ENCODE measurements at places on chromosomes 13 and 19.

- no peak for DNase-seq
Observed at GRCh38 chr13:62356977-62357376, 941.3 kb upstream of the PCDH20 start.

- DNase-seq = no peak
Observed at GRCh38 chr19:15108145-15108844, 1.1 kb downstream of the SYDE1 start.

GRCh38 chr19:56692206-56692895, 20.8 kb upstream of the ZNF835 start:
- no peak for DNase-seq

DNA sequence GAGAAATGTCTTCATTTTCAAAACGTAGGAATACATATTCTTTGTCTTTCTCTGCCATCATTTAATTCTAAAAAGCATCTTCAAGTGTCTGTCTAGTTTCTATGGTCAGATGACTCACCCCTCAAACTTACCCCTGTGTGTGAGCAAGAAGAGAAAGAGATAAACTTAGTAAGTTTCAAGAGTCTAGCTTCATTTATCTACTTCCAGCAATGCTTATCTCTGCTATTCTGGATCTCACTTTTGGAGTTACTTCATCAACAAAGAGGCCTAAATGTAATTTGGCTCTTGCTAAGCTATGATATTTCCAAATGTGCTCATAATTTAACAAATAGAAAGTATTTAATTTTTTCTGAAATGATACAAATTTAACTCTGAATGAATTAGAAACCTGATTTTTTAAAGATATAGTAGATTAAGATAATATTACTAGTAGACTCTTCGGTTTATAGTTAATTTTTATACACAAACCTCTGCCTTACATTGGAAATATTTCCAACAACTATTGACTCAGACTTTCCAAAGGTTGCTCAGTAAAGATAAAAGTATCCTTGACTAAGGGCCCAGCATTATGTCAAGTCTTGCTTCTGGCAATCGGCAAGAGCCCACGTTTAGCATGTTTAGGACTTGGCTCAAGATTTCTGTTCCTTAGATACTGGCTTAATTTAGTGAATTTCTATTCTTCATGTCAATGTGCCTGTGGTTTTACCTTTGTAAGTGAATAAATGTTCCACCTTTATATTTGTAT, 1511.0 kb upstream of the SLC10A2 start:
- no peak for DNase-seq

GRCh38 chr13:111940892-111941291, 126.1 kb upstream of the SOX1 start:
- DNase-seq = no peak

GRCh38 chr13:80386002-80386401, 45.1 kb upstream of the SPRY2 start:
- DNase-seq = no peak

- no peak for DNase-seq
Observed at GRCh38 chr13:77952276-77952675, 33.6 kb upstream of the EDNRB start.

DNA sequence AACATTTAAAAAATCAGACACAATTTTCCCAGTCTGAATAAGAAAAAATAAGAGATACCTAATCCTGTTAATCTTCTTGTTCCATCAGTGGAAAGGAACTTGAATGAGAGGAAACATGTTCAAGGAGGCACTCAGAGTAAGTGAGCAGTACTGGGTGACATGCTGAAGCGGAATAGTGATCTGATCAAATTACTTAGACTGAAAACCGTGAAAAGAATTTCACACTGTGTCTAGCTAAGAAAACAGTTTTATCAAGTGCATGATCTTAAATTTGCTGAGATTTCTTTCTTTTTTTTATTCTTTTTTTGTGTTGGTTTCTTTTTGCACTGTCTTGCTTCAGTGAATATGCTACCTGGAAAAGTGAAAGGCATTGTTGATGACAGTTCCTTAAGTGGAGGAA, 249.5 kb upstream of the SLC10A2 start:
- DNase-seq = no peak

GRCh38 chr19:22612316-22612715, 21.8 kb upstream of the ZNF492 start:
- DNase-seq = no peak

DNA sequence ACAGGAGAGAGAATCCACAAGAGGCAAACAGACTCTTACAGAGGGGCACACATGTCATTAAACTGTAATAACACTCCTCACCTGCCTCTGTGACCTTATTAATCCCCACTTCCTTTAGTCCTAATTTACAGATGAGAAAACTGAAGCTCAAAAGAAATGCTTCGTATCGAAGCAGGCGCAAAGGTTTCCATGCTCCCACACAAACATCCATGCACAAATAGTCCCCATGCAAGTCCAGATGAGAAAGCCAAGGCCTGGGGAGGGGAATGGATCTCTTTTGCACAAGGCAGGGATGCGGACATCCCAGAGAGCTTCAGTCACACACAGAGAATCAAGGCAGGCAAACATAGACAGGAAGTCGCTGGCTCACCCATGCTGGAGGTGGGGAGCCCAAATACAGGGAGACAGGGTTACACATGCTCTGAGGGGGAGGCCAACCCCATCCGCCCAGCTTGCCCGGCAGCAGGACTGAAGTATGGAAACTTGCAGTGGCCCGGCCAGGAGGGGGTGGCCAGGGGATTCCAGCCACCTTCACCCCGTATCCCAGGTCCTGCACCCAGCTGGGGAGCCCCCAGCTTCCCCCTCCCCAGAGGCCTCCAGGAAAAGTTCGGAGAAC, 468 bp downstream of the S1PR5 start:
- DNase-seq = no peak

- DNase-seq = no peak
Observed at GRCh38 chr13:28282451-28282850, 144.1 kb downstream of the PAN3 start.

GRCh38 chr13:79519255-79519654, 38.3 kb downstream of the NDFIP2 start:
- no peak for DNase-seq

DNA sequence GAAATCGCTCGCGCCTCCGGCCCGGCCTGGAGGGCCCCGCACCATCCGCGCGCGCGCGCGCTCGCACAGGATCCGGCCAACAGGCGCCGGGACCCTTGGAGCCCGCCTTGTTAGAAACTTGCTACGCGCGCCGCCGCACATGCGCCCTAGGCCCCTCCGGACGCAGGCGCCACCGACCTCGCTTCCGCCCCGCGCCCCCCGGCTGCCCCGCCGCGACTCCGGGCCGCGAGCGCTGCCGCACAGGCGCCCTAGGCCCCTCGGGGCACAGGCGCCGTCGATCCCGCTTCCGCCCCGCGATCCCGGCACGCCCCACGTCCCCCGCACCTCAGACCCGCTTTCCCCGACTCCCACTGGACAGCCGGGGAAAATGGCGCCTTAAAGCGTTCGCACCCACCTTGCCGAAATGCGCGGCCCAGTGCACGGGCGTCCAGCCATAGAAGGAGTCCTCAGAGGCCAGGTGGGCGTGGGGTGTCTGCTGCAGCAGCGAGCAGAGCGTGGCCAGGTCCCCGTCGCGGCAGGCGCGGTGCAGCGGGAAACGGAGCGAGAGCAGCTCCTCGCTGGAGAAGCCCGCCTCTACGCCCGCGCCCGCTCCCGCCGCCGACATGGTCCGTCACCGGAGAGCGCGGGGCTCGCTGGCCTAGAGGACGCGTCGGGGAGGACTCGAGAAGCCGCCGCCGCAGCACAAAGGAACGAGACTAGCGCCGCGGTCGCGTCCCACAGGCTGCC, 375 bp downstream of the ANKRD10 start:
- DNase-seq = peak; percentile 70

- DNase-seq = no peak
Observed at GRCh38 chr13:67086260-67086659, 143.9 kb downstream of the PCDH9 start.

GRCh38 chr19:8500158-8500557, 2.3 kb downstream of the PRAM1 start:
- peak; percentile 96 for DNase-seq

DNA sequence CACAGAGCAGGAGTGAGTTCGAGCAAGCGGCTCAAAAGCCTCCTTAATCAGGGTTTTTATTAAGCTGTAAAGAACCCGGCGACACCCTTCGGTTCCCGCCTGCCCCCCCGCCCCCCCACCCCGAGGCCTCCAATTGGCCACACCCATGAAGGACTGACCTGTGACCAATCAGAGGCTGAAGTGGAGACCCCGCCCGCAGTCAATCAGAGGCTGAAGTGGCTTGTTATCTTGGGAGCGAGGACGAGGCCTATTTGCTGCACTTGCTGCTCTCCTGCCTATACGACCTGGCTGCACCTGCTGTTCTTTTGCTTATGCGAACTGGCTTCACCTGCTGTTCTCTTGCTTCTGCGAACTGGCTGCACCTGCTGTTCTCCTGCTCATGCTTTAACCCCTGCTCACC, 844.9 kb downstream of the OLFM4 start:
- no peak for DNase-seq

DNA sequence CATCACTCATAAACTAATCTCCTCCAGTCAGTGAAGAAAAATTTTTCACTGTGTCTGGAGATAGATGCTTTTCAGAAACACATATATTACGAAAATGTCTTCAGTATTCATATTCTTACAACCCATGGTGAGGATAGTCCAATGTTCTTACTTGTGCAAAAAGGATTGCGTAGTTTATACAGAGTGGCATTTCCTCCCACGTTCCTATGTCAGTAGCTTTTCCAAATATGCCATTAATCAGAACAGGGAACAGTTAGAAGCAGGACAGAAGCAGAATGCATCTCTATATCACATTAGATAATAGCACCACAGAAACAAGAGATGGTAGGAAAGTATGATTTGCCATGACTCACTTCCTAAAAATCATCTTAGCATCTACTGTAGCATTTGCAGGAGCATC, 282.9 kb downstream of the SLITRK5 start:
- DNase-seq = no peak

Measured in GF-D8 (cell line).